T-helper 2 cell (primary cell): ENCODE measurements at places on chromosomes 16 and 17.

DNA sequence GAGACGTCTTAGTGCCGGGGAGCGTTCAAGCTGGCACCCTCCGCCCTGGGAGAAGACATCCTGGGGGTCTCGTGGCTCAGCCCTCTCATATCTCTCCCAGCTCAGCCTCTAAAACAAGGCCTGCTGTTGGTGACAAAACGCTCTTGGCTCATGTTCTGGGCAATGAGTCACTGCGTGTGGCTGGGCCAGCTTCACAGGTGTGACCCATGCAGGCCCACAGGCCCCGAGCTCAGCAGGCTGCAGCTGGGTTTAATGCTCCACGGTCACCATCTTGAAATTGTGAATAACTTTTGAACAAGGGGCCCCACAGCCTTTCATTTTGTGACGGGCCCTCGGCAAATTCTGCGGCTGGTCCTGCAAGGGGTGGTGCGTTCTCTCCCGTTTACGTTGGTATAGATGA lies 22.4 kb downstream of the GAA start:
- no peak for DNase-seq

- no peak for DNase-seq
Measured at GRCh38 chr17:12605222-12605621, 60.5 kb upstream of the MYOCD start.

- DNase-seq: no peak
Measured at GRCh38 chr16:53115773-53116172, 61.0 kb downstream of the CHD9 start.

DNA sequence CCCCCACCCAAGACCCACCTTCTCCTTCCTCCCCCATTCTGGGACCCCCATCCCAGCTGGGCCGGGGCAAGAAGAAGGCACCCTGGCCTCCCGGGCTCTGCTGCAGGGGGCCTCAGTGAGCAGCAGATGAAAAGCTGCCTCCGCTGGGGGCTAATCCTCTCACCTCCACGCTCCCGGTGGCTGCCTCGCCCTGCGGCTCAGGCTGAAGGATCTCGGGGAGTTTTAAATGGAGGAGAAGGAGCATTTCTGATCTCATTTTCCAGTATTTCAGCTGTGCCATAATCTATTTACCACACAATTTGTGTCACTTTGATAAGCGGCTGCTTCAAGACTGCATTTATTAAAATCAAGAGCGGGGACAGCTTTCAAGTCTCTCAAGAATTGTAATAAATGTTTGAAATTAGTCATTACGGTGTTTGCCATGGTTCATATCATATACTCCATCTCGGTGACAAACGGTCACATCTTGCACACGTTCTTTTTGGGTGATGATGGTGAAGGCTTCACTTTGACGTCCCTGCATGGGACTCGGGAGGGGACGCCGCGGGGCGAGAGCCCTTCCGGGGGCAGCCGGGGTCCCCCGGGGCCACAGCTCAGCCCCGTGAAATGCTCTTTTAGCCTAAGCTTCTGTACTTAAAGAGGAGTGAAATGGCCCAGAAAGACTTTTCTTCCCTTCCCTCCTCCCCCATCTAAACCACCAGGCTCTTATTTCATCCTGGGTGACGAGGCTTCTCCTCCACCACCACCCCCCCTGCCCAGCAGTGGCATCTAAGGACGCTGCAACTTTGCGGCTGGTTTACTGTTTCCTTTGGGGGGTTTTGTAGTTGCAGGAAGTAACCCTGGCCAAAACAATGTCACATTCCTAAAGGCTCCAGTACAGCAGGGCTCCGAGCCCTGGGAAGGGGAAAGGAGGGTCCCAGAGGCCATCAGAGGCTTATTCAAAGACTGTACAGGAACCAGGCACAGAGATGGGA lies 313.1 kb upstream of the TNRC6C start:
- peak; percentile 60 for DNase-seq

DNA sequence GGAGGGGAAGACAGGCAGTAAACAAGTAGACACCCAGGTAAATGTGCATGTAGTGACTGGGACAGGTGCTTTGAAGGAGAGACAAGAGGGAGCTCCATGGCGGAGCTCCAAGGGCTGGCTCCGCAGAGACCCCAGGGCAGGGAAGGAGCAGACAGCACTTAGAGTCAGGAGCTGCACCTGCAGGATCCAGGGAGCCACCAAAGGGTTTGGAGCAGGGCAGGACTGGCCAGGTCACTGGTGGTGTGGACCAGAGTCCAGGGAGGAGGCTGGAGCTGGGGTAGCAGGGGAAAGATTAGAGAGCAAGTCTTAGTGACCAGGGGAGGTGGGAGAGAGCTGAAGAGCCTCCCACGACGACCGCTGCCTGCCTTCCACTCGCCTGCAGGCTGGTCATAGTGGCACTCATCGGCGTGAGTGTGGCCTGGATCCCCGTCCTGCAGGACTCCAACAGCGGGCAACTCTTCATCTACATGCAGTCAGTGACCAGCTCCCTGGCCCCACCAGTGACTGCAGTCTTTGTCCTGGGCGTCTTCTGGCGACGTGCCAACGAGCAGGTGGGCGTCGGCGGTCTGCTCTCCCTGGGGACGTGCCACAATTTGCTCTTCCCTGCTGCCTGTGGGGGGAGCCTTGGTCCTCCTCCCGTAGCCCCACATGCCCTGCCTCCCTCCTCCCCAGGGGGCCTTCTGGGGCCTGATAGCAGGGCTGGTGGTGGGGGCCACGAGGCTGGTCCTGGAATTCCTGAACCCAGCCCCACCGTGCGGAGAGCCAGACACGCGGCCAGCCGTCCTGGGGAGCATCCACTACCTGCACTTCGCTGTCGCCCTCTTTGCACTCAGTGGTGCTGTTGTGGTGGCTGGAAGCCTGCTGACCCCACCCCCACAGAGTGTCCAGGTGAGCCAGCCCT lies 14.7 kb upstream of the FAM83G start:
- no peak for DNase-seq

- DNase-seq: no peak
Measured at GRCh38 chr17:50474523-50474922, 4.1 kb upstream of the RSAD1 start.

GRCh38 chr16:31269541-31269940 lies 9.8 kb downstream of the ITGAM start:
- no peak for DNase-seq

DNA sequence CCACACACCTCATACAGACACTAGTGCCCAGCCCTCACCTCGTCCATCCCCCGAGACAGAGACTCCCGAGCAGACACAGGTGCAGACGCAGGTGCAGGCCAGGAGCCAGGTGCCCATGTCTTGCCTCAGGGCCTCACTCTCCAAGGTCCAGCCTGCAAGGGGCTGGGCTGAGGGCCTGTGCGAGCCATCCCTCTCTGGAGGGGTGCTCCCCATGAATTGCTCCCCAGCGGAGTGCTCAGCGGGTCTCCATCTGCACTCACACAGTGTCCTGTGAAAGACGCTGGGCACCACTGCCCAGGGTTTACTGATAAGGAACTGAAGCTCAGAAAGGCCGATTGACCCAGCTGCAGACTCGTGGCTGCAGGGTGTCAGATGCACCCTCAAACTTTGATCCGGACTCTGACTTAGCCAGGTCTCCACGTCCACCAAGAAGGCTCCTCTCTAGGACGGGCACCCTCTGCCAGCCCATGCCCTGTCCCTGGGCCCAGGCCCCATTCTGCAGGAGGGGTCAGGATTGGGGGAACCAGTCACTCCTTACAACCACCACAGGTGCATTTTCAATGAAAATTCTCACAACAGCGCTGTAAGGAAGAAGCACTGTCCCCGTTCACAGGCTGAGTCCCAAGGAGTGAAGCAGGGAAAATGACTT lies 16.9 kb downstream of the POLR3K start:
- DNase-seq: no peak

- DNase-seq: no peak
Measured at GRCh38 chr16:85132456-85133289, 20.4 kb upstream of the CIBAR2 start.

DNA sequence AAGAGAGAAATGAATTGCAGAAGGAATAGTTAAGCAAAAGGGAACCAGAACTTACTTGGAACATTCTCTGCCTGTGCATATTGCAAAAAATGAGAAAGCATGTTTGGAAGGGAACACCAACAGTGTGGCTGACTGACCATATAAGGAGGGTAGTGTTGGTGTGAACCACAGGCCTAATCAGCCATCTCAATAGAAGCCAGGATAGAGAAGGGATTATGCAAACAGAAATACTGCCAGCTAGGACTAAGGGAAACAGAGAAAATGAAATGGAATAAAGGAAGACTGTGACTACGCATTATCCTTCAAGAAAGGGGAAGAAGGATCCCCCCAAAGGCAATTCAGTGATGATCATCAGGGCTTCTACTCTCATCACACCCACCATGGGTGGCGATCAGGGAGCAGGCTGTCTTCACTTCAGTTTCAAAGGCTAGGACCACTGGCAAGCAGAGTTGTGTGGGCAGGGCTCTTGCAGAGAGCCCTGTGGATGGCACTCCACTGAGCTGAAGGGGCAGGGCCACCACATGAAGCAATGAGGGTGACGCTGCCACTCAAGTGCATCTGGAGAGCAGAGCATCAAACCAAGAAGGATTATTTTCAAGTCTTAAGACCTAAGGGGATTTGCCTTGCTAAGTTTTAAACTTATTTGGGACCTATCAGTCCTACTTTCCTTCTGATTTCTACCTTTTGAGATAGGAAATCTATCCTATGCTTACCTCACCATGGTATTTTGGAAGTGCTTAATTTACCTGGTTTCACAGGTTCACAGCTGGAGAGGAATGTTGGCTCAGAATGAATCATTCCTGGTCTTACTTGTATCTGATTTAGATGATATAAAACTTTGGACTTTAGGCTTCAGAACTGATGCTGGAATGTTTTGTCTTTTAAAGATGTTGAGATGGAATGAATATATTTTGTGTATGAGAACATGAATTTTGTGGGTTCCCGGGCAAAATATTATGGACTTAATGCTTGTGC lies 140.5 kb downstream of the SSH2 start:
- DNase-seq: no peak

GRCh38 chr17:41322094-41322902 lies 6.8 kb upstream of the KRTAP17-1 start:
- no peak for DNase-seq

- no peak for DNase-seq
Measured at GRCh38 chr16:10590342-10590741, 9.9 kb upstream of the EMP2 start.

DNA sequence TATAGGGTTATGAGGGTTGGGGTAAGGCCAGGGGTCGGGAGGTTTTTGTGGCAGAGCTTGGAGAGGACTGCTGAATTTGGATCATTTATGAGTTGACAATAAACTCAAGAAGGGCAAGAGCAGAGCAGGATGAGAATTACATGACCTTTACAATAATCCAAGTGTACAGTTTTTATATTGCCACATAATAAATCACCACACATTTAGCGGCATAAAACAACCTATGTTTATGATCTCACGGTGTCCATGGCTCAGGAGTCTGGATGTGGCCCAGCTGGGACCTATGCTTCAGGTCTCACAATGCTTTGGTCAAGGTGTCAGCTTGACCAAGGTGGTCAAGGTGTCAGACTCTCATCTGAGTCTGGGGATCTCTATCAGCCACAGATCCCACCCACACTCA lies 118.3 kb upstream of the WSCD1 start:
- no peak for DNase-seq

GRCh38 chr16:80175011-80175410 lies 365.8 kb upstream of the DYNLRB2 start:
- no peak for DNase-seq

GRCh38 chr17:67312265-67312664 lies 54.1 kb downstream of the PSMD12 start:
- DNase-seq: no peak

- no peak for DNase-seq
Measured at GRCh38 chr17:73987845-73988509, 215.5 kb upstream of the RPL38 start.

DNA sequence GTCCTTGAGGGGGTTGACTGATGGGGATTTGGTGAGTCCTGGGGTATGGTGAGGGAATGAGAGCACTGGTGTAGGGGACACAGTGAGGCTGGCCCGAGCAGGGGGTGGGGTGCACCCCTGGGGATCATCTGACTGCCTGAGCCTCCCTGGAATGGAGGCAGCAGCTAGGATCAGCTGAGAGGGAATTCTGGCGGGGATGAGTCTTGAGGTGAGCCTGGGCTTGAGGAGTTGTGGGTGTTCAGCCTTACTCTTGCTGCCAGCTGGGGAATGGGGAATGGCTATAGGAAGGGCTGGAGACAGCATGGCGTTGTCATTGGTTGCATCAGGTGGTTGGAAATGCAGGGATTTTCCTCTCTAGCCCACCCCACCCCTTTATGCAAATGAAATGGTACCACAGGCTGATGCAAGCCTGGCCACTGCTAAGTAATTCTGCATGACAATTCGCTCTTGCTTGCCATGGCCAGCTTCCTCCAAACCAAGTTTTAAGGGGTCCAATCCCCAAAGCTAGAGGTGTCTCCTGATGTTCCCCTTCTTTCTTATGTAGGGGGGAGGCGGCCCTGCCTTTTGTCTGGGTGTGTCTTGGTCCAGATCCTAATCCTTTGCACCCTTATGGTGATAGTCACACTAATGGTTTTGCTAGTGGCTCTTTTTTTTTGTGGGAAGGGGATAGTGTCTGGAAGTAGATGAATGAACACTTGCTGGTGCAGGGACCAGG lies 7.5 kb downstream of the NFE2L1 start:
- DNase-seq: no peak

GRCh38 chr17:549177-550040 lies 165.2 kb downstream of the VPS53 start:
- DNase-seq: no peak

GRCh38 chr16:963913-964312 lies 6.9 kb downstream of the LMF1 start:
- no peak for DNase-seq

GRCh38 chr17:9932491-9932890 lies 27.4 kb upstream of the RCVRN start:
- DNase-seq: no peak

GRCh38 chr17:1183171-1183873 lies 3.5 kb upstream of the ABR start:
- no peak for DNase-seq

DNA sequence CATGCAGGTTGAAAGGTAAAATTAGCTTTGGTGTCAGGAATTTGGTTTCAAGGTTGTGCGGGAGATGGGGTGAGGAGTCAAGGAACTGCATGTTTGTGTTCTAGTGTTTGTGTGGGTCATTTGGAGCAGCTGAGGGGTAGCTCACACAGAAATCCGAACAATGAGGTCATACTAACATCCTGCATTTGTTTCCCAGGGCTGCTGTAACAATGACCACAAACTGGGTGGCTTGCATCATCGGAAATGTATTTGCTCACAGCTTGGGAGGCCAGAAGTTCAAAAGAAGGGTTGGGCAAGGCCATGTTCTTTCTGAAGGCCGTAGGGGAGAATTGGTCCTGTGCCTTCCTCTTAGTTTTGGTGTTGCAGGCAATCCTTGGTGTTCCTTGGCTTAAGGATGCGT lies 287.4 kb downstream of the HAPSTR1 start:
- no peak for DNase-seq

DNA sequence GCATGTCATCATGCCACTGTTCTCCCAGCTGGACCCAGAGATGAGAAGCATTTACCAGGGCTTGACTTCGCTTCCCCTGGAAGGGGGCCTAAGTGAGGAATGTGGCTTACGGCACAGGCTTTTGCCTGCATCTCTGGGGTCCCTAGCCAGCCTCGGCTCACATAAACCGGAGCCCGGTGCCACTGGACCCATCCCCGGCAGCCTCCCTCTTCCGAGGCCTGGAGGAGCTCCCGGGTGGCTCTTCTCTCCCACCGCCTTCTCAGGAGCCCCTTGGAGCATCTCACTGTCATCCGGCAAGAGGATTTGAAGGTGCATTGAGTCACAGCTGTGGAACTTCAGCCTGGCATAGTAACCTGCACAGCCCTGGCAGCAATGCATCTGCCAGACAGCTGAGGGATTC lies 29.9 kb upstream of the TBX2 start:
- DNase-seq: no peak

- DNase-seq: no peak
Measured at GRCh38 chr16:80547145-80547544, 6.4 kb downstream of the DYNLRB2 start.

- no peak for DNase-seq
Measured at GRCh38 chr16:1021553-1022160, 40.1 kb downstream of the SOX8 start.
